ENCODE measurements at places on chromosomes 3 and 15. TPM values are rescaled to one million over a fixed set of nuclear protein-coding genes. Genes with fewer than 3 reads are reported as not detected.
A peak's percentile ranks its signal among the peaks of the same experiment; 100 is the strongest.

Gene TPRG1
- total RNA-seq, result 11.6 TPM

Gene PATL2
- 14.1 TPM for total RNA-seq

- H3K27me3 ChIP-seq, result no peaks in the 10 kb centered on the region
- DNase-seq, result no peak
- H3K36me3 ChIP-seq, result no peaks in the 10 kb centered on the region
- no peaks in the 10 kb centered on the region for H3K4me1 ChIP-seq
- no peak overlapping the region for H3K27ac ChIP-seq
Observed at GRCh38 chr15:63422891-63423590, 41.4 kb upstream of the CA12 start.

DNA sequence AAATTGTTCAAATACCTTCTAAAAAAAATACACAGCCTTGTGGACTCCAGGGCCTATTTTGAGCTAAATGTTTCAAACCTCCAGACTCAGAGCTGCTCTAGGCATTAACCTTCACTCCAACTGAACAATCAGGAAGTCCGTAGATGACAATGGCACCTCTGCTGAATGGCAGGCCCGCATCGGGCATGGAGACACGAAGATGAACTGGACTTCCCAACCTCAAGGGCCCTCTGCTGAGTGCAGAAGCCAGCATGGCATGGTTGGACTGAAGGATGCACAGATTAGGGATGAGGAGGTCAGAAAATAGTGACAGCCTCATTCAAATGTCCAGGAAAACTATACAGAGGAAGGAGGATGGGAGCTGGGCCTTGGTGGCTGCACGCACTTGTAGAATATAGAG lies 2.2 kb downstream of the FAM174B start:
- peaks cover 8% of the 10 kb centered on the region for H3K4me1 ChIP-seq
- peaks cover 25% of the 10 kb centered on the region for H3K27me3 ChIP-seq
- no peak for DNase-seq

DNA sequence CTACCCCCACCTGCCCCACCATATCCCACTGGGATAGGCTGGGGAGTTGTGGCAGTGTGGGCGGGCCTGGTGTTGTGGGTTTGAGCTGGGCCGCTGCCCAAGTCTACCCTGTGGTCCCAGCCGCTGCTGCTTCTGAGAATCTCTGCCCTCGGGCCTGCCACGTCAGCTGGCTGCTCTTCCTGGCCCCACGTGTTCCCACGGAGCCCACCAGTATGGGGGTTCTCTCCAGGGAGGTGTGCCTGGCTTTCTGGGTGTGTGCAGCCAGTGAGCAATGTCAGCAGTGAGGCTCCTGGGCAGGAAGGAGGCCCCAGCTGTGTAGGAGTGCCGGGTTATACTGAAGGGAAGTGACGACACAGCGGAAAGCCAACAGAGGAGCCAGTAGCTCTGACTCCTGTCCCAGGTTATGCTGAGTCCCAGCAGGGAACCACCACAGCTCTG lies 10.5 kb downstream of the GNAI2 start:
- peaks cover 84% of the 10 kb centered on the region for H3K4me1 ChIP-seq
- H3K27ac ChIP-seq, result peak overlapping the region; percentile 95
- no peaks in the 10 kb centered on the region for H3K27me3 ChIP-seq
- peak overlapping the region; percentile 75 for H3K4me3 ChIP-seq
- peaks cover 28% of the 10 kb centered on the region for H3K36me3 ChIP-seq

Measured in activated CD4-positive, alpha-beta T cell treated with anti-CD3 and anti-CD28 coated beads for 36 hours (primary cell).